ENCODE measurements at places on chromosomes 7 and 10.
A peak's percentile ranks its signal among the peaks of the same experiment; 100 is the strongest.

DNA sequence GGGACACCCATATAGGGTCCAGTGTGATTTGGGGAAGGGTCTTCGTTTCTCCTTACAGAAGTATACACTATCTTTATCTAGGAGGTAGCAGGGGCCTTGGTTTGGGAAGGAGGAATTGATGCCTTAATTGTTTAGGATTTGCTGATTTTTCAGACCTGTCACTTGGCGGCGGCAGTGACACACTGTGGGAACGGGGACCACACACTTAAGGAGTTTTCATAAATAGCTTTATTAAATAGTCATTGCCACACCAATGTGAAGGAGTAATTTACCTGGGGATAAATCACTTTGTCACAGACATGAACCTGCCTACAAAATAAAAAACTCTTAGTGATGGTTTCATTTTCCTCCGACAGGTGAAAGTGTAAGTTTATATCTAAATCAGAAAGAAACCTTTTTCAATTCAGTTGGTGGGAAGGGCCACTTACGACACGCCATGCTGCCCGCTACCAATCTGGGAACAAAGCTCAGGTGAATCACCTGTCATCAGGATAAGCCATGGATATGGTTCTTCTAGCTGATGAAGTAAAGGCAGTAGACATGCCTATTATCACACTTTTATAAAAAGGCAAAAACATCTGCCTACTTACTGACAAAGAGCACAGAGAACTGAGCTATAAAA lies 12.3 kb upstream of the ENO4 start:
- DNase-seq: no peak

GRCh38 chr10:92575961-92576360 lies 2.1 kb upstream of the IDE start:
- DNase-seq: peak; percentile 68

DNA sequence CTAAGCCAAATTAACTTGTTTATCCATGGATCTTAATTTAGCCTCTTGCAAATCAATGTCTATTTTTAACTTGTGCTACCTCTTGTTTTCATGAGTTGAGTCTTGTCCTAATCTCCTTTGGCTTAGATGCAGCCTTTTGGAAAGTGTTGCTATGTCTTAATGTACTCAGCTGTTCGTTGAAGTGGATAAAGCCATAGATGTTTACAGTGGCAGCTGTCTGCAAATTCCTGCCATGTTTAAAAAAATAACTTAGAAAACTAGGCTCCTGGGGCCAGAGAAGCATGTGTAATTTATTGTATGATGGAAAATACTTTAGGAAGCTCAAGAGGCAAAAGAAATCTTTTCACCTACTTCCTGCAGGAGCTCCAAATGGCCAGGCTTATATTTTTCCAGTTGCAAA lies 253.1 kb upstream of the RHOBTB1 start:
- no peak for DNase-seq

DNA sequence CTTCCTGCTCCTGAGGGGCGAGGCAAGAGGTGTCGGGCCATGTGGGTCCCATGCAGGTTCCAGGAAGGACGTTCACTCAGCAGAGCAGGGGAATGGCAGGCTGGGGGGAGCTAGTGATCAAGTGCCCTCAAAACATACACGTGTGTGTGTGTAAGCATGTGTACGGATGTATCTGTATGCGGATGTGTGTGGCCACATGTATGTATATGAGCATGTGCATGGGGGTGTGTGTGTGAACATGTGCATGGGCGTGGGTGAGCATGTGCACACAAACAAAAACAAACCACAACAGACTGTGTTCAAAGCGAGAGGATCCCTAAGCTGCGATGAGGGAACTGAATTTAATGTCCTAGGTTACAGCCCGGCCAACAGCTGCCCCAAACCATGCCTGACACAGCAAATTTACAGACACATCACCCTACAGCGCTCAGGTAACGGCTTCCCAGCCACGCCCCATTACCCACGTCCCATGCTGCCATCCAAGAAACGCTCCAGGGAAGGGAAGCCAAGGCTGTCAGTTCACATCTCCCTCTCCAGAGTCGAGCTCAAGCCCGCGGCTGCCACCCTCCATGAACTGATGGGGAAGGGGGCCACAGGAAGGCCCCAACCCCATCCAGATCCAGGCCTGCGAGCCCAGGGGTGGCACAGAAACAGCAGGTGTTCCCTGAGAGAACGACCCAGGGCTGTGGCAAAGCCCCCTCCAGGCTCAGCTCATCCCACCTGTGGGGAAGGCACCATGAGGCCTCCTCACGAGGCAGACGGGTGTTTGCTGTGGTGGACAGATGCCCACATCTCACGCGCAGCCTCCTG lies 56.6 kb downstream of the PTPRN2 start:
- DNase-seq: no peak

DNA sequence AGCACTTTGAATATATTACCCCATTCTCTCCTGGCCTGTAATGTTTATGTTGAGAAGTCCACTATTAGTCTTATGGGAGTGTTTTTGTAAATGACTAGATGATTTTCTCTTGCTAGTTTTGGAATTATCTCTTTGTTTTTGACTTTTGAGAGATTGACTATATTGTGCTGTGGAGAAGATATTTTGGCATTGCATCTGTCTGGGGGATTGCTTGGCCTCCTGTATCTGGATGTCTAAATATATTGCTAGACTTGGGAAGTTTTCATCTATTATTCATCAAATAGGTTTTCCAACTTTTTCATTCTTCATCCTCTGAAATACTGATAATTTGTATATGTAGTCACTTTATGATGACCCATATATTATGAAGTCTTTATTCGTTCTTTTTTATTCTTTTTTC lies 277.1 kb upstream of the PCDH15 start:
- no peak for DNase-seq

DNA sequence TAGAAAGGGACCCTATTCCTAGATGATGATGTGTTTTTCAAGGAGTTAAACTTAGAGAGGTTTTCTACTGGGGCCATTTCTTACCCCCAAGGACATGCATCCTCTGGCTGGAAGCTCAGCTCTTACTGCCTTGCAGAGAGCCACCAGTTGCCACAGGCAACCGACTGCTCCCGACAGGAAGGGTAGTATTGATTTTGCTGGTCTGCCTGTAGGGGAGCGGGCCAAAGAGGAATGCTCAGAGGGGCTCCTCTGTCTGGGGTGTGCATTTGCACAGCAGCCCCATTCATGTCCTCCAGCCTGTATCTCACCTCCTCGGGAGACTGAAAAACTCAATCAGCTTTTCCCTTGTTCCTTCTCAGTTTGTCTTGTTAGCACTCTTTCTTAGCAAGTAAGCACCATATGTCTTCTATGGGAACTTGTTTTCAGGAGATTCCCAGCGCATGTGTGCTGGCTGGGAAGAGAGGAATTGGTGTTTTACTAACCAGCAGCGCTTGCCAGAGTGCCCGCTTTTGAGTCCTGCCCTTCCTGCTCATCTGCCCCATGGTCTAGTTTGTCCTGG lies 739.0 kb upstream of the GALNT17 start:
- DNase-seq: no peak

GRCh38 chr7:135618510-135618909 lies 43.8 kb upstream of the STMP1 start:
- DNase-seq: no peak

- peak; percentile 30 for DNase-seq
Measured at GRCh38 chr10:2925631-2926030, 141.7 kb upstream of the PFKP start.

DNA sequence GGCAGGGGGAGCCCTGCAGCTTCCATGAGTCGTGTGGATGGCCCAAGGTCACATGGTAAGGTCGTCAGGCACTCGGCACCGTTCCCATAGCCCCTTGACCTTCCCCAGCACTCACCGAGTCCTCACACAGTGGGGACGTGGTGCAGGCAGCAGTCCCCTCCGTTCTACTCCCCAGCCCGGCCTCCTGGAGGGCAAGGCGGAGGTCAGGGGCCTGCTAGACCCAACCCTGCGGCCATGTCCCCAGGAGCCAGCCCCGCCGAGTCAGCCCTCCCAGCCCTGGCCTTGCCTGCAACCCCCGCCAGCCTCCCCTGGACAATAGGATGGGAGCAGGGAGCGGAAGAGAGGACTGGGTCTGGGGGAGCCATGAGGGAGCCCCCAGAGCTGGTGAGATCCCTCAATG lies 65.2 kb downstream of the ELFN1 start:
- no peak for DNase-seq

- no peak for DNase-seq
Measured at GRCh38 chr10:288316-289200, 153.3 kb downstream of the ZMYND11 start.

- DNase-seq: no peak
Measured at GRCh38 chr10:128414568-128414967, 288.3 kb upstream of the MKI67 start.

DNA sequence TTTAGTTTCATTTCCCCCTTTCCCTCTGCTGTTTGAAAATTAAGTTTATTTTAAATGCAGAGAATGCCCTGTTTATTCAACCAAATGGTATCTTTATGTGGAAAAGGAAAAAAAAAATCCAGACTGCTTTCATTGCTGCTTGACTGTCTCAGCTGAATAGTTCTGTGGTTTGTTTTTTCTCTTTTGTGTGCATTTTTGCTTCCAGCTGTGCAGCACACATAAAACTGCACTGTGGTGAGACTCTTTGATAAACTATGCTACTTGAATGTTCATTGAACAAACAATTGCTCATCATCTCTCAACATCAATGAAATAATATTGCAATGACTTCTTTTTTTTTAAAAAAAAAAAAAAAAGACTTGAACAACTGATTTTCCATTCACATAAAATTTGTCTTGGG lies 78.6 kb upstream of the GLI3 start:
- DNase-seq: peak; percentile 25

DNA sequence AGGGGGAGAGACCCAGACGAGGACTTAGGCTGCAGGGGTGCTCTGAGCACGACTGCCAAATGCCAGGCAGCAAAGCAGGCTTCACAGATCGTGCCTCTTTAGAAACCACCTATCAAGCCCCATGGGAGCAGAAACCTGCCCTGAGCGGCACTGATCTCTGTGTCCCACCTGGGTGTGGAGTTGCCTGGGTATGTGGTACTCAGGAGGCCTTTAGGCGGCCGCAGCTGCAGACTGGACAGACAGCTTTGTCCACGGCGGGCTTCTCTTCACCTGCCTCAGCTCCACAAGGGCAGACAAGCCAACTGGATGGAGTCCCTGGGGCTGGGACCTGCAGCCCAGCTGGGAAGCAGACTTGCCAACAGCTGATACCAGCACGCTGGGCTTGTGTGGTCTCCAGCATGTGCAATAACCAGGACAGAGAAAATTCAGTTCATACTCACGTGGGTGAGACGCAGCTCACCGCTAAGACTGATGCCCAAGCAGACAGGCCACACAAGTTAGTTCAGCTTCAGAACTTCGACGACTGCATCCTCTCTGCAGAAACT lies 163.2 kb downstream of the EBF3 start:
- no peak for DNase-seq

DNA sequence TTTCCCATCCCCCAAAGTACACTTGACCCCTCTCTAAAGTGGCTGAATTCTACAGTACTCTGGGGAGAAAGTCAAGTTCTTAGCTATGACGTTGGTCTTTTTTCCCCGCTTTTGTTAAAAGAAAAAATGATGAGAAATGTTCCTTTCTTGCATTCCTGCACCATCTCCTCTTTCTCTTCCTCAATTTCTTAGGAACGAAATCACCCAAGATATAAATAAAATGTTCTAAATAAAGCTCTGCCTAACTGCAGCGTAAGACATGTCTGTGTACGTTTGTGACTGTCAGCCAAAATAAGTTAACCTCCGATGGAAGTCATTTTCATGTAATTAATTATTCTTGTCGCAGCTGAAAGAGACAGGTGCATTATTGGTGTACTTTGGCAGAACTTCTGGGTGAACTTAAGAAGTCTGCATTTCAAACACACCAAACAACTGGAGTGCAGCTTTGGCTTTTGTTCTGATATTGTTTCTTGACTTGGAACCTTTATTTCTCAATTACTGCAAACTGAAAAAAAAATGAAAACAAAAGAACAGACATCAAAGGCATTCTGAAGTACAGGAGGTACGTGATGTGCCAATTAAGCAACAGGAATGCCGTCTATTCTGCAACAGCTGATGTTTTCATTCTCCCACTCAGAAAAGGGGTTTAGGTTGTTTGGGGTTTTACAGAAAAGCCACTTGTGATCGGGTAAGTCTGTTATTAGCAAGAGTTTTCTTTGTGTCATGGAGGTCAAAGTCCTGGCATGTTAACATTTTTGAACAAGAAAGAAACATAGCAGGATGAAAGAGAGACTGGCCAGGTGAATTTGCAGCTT lies 82.4 kb upstream of the SDK1 start:
- DNase-seq: no peak

DNA sequence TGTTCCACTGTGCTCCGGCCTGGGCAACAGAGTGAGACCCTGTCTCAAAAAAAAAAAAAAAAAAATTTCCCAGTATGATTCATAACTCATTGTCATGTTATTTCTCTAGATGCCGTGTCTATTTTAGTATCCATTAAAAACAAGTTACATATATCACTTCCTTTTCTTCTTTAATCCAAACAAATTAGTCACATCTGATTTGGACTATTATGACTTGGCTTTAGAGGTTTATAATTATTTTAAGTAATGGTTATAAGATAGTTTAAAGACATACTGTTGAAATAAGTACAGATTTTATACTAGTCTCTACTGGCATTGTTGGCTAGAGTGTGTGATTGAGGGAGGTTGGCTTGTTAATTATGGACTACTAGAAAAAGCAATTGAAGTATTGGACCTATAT lies 53.3 kb downstream of the ZMYND11 start:
- DNase-seq: peak; percentile 24

DNA sequence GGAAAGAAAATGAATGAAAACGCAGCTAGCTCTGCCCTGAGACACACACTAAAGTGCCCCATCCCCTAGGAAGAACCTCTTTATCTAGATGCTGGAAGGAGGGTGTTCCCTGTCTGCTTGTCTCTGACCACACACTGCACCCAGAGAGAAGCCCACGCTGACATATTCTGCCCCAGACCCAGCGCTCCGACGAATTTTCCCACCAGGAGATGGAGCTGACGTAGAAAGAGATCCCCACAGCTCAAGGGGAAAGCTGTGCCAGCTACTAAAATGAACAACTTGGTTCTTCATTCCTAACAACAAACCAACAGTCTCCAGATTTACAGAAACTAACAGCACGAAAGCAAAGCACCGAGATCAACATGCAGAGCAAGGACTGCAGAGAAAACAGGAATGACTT lies 73.3 kb downstream of the KIAA1549 start:
- no peak for DNase-seq

DNA sequence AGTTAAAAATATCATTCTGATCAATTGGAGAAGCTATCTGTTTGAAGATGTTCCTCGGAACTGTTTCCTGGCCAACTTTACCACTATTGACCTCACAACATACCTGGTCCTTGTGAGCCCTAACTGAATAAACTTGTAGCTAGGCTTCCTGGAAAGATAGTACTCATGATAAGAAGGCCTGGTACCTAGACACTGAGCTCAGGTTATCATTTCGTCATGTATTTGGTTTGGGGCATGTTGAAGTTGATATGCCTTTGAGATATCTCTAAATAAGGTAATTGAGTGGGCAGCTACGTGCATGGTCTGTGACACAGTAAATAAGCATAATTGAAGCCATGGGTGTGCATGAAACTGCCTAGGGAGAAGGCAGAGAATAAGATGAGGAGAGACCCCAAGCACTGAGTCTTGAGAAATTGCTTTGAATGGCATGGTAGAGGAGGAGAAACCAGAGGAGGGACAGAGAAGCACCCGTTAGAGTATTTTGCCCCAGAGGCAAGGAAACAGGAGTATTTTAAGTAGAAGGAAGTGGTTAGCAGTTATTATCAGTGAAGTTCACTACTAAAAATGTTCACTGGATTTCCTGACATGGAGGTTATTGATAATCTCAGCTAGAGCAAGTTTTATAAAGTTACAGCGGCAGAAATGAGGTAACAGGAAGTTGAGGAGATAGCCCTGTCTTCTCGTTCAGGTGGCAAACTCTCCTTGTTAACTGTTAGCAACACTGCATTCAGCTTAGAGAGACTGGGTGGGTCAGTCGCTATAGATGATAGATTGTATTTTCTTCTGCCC lies 55.6 kb downstream of the CC2D2B start:
- no peak for DNase-seq

GRCh38 chr10:114397651-114398145 lies 6.6 kb downstream of the AFAP1L2 start:
- DNase-seq: no peak

Measured in EL (cell line).